ENCODE measurements at places on chromosomes 12 and 14. TPM values are rescaled to one million over a fixed set of nuclear protein-coding genes. Genes with fewer than 3 reads are reported as not detected.

KLRK1 gene
- 0.96 TPM for total RNA-seq

GRCh38 chr14:45199230-45199629 is 53.8 kb downstream of the MIS18BP1 start:
- no peaks in the 10 kb centered on the region for H3K4me1 ChIP-seq
- no peak for DNase-seq
- no peak overlapping the region for H3K27ac ChIP-seq
- H3K4me3 ChIP-seq, result no peak overlapping the region

GRCh38 chr14:85280074-85280473 is 249.9 kb upstream of the FLRT2 start:
- H3K4me1 ChIP-seq, result no peaks in the 10 kb centered on the region
- no peak overlapping the region for H3K27ac ChIP-seq
- H3K4me3 ChIP-seq, result no peak overlapping the region
- no peaks in the 10 kb centered on the region for H3K27me3 ChIP-seq
- H3K36me3 ChIP-seq, result no peaks in the 10 kb centered on the region

- no peaks in the 10 kb centered on the region for H3K36me3 ChIP-seq
- no peak overlapping the region for H3K27ac ChIP-seq
- no peak overlapping the region for H3K4me3 ChIP-seq
- DNase-seq, result no peak
- H3K4me1 ChIP-seq, result no peaks in the 10 kb centered on the region
- H3K27me3 ChIP-seq, result peaks cover 4% of the 10 kb centered on the region
Measured at GRCh38 chr12:123860377-123860776, 98.3 kb downstream of the DNAH10 start.

All from heart right ventricle (tissue), 16 donors.